ENCODE measurements at places on chromosomes 13 and 19.

- no peak for DNase-seq
Observed at GRCh38 chr19:4654437-4655361, 15.4 kb downstream of the TNFAIP8L1 start.

DNA sequence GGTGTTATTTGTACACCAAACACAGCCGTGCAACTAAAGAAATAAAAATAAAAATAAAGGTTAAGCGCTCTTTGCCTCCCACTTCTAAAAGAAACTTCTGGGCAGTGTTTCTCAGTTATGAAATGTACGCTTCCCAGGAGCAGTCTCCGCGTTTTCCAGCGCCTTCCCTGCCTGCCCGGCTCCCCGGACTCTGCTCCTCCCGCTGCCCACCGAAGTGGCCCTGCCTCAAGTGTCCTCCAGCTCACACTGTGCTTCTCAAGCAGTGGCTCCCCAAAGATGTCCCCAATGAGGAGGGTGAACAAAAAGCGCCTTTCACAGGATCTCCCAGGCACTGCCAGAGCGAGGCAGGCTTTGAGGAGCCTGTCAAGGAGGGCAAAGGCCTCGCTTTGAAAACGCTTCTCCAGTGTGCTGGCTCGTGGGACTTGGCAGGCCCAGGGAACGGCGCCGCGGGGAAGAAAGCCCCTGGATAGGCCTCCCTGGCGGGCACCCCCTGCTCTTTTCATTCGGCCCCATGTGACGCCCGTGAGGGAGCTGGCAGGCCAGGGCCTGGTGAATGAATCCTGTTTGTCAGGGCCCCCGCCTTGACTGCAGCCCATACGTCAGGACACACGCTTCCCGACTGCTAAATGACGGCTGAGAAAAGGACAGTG lies 187.1 kb downstream of the FOXO1 start:
- DNase-seq, result no peak

DNA sequence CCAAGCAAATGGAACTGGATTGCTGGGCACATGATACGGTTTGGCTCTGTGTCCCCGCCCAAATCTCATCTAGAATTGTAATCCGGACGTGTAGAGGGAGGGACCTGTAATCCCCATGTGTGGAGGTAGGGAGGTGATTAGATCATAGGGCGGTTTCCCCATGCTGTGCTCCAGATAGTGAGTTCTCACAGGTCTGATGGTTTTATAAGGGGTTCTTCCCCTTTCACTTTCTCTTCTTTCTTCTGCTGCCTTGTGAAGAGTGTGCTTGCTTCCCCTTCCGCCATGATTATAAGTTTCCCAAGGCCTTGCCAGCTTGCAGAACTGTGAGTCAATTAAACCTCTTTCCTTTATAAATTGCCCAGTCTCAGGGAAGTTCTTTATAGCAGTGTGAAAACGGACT lies 32.6 kb upstream of the MTIF3 start:
- no peak for DNase-seq

DNA sequence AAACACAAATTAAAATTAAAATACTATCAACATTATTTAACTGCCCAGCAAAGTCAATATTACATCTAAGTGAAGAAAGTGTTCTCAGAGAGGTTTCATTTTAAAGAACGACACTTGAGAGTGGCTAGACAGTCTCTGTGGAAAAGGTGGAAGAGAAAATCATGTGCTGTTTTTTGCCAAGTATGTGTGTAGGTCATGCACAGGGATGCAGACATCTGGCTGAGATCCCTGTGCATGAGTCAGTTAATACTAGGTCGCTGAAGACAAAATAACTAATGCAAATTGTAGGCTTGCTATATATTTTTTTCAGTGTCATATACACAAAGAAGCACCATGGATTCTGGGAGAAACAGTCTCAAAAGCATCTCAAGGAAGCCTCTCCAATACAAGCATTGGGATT lies 44.3 kb upstream of the ENOX1 start:
- no peak for DNase-seq

DNA sequence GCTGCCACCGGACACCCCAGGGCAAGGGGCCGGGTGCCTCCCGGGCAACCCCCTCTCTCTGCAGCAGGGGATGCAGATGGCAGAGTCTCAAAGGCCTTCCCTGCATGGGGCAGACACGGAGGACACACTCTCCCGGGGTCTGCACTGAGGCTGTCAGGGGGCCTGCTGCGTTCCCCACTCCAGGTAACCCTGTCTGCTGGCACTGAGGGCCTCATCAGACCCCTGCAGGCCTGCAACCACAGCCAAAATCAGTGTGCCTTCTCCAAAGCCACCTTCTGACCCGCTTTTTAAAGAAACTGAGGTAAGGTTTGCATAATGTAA lies 93.9 kb downstream of the GNG7 start:
- DNase-seq, result no peak

DNA sequence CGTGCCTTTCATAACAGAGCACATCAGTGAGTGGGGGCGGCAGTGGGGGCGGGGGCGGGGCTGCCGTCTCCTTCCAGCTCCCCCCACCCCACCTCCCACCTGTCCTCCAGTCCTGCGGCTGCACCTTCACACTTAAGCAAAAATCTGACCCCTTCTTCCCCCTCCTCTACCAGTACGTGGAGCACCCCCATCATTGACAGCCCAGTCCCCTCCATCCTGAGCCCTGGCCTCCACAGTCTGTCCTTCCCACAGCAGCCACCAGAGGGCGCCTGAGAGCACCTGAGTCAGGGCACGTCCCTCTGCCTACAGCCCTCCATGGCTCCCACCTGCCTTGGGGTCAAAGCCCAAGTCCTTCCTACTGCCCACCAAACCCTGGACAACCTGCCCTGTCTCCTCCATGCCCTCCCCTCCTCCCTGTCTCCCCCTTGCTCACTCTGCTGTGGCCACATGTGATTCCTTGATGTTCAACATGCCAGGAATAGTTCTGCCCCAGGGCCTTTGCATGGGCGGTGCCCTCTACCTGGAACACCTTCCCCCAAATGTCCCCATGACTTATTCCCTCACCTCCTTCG lies 4.0 kb downstream of the EBI3 start:
- DNase-seq, result peak; percentile 26

DNA sequence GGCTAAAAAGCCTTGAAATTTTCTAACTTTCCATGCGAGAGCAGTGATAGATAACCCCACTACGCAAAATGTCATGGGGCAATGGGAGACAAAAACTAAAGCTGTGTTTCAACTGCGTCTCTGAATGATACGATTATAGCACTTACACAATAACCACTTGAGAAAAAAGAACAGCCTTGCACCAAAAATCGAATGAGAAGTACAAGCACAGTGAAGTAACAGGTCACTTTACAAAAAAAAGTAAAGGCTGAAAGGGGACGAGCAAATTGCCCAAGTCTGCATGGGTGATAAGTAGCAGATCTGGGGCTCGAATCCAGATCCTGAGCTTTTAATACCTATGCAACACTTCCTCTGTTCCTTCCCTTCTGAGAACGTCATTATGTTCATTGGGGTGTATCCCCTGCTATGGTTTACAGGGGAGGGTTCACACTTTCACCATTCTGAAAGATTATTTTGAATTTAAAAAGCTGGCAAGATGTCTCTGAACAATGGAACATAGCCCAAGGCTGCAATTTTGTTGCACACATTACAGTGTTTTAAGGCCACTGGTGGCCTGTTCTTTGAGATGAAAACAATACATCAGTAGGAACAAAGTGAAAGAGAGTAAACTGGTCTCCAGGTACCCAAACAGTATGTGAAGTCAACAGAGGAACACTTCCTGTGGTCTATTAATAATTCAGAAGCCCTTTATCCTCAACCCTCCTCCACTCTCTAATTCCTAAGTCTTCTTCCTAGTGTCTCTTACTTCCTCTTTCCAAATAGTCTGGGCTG lies 3.2 kb downstream of the CPB2 start:
- no peak for DNase-seq

DNA sequence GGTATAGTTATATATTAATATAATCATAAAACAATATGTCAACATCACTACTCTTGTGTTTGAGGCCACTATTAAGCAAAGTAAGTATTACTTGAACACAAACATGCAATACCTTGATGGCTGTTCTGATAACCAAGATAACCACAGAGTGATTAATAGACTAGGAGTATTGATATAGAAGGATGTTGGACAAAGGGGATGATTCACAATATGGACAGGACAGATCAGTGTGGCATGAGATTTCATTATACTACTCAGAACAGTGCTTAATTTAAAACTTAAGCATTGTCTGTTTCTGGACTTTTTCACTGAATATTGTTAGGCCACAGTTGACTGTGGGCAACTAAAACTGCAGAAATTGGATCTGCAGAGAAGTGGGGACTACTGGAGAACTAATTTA lies 384.2 kb downstream of the SLITRK1 start:
- DNase-seq, result no peak

- DNase-seq, result no peak
Observed at GRCh38 chr19:32308431-32309077, 36.9 kb upstream of the ZNF507 start.

DNA sequence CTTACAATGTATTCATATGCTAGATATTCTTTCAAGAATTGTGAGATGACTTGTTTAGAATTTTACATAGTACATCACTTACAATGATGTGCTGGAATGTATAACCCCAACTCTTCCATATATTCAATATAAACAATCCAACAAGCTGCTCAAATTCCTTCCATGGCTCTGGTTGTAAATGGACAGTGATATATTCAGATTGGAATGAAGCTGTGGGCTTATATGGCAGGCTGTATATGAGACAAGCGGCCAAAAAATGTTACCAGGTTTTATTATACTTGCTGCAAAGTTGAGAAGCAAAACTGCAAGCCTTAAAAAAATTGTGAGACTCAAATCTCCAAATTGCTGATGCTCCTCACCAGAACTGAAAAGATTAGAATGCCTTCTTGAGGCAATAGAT lies 83.6 kb upstream of the KLF12 start:
- no peak for DNase-seq

- no peak for DNase-seq
Observed at GRCh38 chr19:6402837-6403608, 10.1 kb upstream of the GTF2F1 start.

DNA sequence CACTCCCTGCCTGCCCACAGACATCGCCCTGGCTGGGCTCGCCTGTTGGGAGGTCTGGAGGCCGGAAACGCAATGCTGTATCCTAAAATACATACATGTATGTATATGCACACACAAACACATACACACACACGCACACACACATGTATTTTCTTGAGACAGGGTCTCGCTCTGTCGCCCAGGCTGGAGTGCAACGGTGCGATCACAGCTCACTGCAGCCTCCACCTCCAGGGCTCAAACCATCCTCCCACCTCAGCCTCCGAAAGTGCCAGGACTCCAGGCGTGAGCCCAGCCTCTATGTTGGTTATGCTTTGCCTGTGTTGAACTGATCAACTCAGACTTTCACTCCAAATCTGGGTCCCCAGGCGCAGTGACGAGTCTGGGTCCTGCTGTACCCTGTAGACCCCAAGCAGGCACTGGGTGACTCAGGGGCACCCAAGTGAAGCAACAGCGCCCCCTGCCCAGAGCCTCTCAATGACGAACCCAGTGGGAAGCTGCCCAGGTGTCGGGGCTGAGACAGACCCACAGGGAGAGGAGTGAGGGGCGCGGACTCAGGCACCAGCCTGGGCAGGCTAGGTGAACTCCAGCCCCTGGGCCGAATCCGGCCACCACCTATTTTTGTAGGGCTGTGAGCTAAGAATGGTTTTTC lies 27.4 kb upstream of the CACTIN start:
- DNase-seq, result no peak

GRCh38 chr19:40231544-40232424 lies 5.3 kb upstream of the CCNP start:
- DNase-seq, result no peak

DNA sequence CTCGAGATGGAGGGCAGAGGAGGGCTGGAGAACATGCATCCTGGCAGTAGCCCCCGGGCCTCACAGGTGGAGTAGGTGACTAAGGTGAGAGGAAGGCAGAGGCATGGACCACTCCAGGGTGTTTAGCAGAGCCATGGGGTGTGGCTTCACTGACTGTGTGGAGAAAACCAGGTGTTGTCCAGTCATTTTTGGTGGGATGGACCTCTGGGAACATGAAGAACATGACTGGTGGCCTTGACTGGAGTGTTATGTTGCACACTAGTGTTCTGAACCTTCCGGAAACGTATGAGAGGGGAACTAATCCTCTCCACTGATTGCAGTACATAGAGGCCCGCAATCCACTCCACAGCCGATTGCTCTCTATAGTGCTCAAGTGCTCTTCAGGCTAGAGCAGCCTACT lies 16.9 kb downstream of the MED26 start:
- DNase-seq, result no peak

DNA sequence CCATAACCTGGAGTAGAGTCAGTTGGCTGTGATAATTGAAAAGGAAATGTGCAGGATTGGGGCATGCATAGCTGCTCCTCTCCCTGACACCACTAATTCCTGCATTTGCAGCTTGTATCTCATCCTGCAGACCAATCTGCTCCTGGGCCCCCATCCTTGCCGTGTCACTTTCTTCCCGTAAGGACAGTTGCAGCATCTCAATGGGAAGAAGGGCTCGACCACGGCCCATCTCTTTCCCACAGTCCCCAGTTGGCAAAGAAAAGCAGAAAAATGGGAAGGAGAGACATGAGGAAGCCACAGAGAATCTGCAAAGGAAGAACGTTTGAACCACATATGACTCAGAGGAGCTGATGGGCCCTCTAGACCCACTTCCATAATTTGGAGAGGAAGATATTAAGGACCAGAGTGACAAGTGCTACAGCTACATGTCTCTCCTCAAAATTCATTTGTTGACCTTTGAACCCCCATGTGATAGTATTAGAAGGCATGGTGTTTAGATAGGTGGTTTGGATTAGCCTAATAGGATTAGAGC lies 1.8 kb upstream of the SIGLEC12 start:
- DNase-seq, result no peak

GRCh38 chr13:51481656-51482055 lies 28.8 kb upstream of the INTS6 start:
- no peak for DNase-seq

- no peak for DNase-seq
Observed at GRCh38 chr13:36981156-36981743, 17.9 kb downstream of the ALG5 start.

DNA sequence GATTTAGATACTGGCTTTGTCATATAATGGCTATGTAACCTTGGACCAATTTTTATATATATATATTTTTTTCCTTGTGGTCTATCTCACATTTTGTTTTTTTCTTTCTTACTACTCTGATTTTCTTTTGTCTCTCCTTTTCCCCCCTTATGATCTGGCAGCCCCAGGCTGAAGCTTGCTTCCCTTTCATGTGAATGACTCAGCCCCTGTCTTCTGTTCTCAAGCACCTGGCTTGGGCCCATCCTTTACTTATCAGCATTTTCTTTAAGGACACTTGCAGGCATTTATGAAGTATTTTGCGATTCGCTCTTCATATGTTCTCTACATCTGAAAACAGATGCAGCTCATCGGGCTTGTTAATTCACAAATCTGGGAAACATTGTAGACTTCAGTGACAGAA lies 163.6 kb downstream of the SPRY2 start:
- no peak for DNase-seq

DNA sequence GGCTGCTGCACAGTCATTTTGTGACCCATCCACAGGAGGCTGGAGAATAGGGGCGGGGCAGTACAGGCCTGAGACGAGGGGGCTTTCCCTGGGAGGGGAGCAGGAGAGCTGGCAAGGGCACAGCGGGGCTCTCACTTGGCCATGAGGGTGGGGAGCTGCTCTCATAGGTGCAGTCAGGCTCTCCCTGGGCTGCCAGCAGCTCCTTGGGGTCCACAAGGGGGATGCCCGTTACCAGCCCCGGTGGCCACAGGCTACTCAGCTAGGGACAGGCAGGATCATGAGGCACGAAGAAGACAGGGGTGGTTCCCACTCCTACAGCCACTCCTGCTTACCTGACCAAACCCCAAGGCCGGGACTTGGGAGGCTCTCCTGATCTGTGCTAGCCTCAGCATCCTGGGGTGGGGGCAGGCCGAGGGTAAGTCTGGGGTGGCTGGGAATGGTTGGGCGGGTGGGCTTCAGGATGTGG lies 16.5 kb downstream of the ARHGAP33 start:
- DNase-seq, result no peak

GRCh38 chr19:49684251-49684982 lies 5.0 kb upstream of the ADM5 start:
- DNase-seq, result no peak
